ENCODE measurements at places on chromosomes 16 and 17.

GRCh38 chr16:3983081-3983520, 102.6 kb upstream of the CREBBP start:
- DNase-seq = peak; percentile 92

GRCh38 chr16:46900455-46901235, 16.5 kb downstream of the GPT2 start:
- no peak for DNase-seq

- peak; percentile 92 for DNase-seq
Measured at GRCh38 chr16:2969545-2970521, 685 bp downstream of the PAQR4 start.

DNA sequence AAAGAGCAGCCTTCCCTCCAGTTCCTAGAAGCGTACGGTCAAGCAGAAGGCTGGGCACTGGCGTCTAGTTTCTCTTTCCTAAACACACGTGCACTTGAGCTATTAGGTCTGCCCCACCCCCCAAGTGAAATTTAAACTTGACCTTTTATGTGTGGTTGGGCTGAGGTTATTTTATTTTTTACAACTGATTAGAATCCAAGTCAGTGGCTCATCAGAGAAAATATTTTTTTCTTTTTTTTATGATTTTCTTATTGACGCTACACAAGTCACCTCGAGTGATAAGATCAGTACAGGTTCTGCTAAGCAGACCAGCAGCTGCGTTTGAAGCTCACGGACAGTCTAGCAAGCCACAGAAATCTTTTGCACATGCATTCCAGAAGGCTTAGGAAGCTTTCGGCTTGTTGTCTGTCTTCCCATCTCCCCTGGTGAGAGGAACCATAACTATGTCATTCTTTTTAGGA, 95.1 kb downstream of the ZFHX3 start:
- DNase-seq = no peak

GRCh38 chr17:80746262-80746935, 201.8 kb downstream of the RPTOR start:
- no peak for DNase-seq

GRCh38 chr16:17382514-17382913, 88.2 kb downstream of the XYLT1 start:
- no peak for DNase-seq

GRCh38 chr16:54540525-54541180, 254.1 kb upstream of the IRX3 start:
- no peak for DNase-seq

- DNase-seq = no peak
Measured at GRCh38 chr17:29761040-29761761, 138.5 kb upstream of the CORO6 start.

- no peak for DNase-seq
Measured at GRCh38 chr16:81713796-81714195, 65.3 kb upstream of the PLCG2 start.

- DNase-seq = peak; percentile 19
Measured at GRCh38 chr17:9467518-9467917, 108.1 kb downstream of the STX8 start.

DNA sequence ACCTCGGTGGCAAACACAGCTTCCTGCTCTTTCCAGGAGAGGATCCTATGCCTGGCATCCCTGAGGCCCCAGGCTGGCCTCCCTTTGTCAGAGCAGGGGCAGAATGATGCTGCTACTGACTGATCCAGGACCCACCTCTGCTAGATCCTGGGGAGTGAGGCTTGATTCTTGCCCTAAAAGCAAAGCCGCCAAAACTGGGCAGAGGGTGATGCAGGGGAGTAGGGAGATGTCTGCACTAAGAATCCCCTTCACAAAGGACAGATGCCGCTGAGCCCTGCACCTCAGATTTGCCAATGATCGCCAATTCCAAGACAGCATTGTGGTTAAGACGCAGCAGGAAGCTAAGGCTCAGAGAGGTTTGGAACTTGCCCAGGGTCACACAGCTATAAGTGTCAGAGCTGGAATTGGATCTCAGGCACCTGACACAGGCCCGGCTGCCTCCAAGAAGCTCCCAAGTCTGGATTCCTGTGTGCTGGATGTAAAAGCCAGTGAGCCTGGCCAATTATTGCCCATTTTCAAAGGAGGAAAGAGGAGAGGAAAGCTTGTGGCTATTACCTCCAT, 60.7 kb upstream of the TNRC6C start:
- DNase-seq = no peak

GRCh38 chr17:56939869-56940484, 20.9 kb downstream of the COIL start:
- no peak for DNase-seq

DNA sequence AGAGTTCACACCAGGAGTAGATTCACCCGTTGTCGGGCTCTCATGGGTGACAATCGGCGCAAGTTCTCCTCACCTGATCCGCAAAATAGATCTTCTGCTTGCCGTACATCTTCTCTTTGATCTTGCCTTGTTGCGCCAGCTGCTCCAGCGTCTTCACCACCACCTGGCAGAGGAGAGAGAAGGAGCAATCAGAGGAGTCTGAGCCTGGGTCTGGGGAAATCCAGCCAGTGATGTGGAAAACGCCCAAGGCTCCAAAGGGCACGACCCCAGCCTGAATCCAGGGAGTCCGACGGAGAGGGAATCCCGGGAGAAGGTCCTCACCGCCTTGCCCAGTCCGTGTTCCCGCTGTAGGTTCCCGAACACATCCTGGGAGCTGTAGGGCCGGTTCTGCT, 393 bp downstream of the PSMC3IP start:
- DNase-seq = no peak

- peak; percentile 44 for DNase-seq
Measured at GRCh38 chr17:32111141-32111771, 31.0 kb upstream of the RHOT1 start.

DNA sequence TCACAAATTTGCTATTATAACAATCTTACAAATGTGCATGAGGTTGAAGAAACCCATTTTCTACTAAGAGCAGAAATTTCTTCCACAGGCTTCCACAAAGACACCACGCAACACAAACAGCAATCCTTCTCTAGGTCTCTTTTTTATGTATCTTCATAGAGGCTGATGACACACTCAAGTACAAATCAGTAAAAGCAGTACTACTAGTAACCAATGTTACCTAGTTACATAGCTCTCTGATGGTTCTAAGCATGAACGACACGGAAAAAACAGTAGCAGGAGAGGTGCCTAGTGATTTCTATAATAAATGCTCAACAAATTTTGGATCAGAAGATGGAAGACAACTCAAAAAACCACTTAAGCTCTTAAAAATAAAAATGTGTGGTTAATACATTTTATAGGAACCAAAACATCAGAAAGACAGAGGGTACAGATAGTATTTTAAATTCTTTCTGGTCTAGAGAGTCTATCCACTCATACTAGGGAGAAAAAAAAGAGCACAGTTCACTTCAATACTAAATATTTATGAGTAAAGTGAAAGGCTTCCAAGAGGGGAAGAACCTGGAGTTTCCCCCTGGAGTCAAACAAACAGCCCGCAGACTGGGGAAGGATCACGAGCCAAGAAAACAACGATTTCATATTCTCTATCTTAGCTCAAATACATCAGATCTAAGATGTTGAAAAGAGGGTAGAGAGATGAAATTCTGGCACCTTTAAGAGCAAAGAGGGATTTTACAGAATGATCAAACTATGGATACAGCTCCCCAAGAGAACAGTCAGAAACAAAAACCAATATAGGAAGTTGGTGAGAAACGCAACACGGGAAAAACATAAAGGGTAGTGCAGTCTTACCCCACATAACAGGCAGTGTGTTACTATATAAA, 40.2 kb downstream of the SMG6 start:
- DNase-seq = no peak

- no peak for DNase-seq
Measured at GRCh38 chr17:60606036-60606435, 6.0 kb downstream of the PPM1D start.

GRCh38 chr17:45431531-45432404, 902 bp downstream of the ARHGAP27 start:
- peak; percentile 93 for DNase-seq

DNA sequence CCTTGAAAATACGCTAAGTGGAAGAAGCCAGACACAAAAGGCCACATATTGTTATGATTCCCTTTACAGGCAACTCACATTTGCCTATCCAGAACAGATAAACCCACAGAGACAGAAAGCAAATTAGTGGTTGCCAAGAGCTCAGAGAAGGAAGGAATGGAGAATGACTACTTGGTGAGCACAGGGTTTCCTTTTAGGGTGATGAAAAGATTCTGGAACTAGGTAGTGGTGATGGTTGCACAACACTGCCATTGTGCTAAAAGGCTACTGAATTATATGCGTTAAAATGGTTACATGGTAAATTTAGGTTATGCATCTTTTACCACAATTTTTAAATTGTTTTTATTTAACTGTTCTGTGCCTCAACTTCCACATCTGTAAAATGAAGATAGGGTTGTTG, 4.4 kb downstream of the COPRS start:
- no peak for DNase-seq

GRCh38 chr17:77883213-77883650, 75.3 kb upstream of the TNRC6C start:
- peak; percentile 11 for DNase-seq

GRCh38 chr17:43645765-43646481, 15.8 kb downstream of the MEOX1 start:
- no peak for DNase-seq

GRCh38 chr17:42754782-42755181, 6.2 kb upstream of the RAMP2 start:
- no peak for DNase-seq

DNA sequence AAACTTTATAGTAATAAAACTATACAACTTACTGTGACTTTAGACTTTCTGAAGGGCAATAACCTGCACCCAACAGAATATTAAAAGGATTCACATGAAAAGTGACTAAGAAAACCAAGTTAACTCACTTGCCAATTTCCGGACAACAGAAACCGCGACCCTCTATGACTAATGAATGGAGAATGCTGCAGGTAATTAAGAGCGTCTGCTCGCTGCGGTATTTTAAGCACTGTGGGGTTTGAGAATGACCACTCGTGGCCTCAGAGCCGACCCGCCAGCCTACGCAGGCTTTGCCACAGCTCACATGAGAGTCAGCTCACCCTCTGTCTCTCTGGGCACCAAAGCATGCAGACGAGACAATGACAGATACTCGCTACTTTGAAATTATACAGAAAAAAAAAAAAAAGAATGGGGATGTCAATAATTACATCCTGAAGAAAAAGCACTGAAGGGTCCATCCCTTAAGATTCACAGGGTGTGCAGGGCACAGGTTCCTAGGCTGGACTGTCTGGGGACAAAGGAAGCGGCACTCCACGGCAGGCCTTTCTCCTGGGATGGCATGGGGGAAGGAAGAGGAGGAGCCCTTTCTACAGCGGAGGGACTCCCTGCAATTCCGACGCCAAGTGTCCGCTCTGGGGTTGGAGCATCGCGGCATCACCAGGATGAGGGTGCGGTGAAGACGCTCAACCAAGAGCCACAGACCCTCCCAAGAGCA, 35.0 kb downstream of the ZCCHC14 start:
- no peak for DNase-seq

- DNase-seq = peak; percentile 55
Measured at GRCh38 chr16:6081320-6081976, 983.9 kb upstream of the EEF2KMT start.

DNA sequence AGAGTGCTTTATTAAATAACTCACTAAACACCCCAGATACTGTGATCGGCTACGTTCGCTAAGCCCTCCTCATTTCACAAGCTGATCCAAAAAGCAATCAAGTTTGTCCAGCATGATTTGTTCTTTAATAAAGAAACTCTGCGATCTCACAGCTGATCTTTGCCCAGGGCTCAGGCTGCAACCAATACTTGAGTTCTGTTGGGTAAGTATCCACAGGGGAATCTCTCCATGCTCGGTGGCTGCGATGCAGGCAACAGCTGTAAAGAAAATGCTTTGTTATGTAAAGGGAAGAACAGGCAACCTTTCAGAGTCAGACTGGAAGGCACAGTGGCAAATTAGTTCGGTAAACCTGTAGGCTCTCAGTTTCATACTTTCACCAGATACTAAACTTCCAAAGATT, 67.5 kb downstream of the SHISA6 start:
- DNase-seq = no peak

DNA sequence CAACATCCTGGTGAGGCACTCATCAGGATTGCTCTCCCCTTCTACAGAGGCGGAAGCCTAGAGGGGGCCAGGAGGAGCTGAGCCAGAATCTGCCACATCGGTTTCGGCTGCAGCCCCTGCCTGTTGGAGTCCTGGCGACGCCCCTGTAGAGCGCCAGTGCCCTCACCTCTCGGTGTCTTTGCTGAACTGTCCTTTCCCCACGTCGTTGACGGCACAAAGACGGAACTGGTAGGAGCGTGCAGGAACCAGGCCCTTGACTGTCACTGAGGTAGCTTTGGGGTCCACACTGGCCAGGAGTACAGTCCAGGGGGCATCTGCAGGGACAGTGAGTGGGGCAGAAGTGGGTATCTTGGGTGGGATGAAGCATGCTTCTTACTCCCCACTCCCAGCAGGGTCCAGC, 110.3 kb upstream of the CDC42EP4 start:
- DNase-seq = no peak

DNA sequence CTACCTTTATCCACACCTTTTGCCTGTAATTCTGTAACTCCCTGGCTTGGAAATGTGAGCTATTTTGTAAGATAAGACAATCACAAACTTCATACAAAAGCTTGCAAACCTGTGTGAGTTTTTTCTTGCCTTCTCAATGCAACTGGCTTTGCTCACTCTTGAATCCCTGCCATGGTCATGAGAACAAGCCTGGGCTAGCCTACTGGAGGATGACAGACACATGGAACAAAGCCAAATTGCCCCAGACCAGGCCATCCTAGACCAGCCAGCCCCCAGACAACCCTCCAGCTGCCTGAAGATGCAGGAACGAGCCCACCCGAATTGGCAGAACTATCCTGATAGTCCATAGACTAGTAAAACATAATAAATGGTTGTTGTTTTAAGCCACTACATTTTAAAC, 466.6 kb upstream of the ERCC4 start:
- peak; percentile 29 for DNase-seq

- no peak for DNase-seq
Measured at GRCh38 chr16:85899444-85899843, 482 bp downstream of the IRF8 start.

DNA sequence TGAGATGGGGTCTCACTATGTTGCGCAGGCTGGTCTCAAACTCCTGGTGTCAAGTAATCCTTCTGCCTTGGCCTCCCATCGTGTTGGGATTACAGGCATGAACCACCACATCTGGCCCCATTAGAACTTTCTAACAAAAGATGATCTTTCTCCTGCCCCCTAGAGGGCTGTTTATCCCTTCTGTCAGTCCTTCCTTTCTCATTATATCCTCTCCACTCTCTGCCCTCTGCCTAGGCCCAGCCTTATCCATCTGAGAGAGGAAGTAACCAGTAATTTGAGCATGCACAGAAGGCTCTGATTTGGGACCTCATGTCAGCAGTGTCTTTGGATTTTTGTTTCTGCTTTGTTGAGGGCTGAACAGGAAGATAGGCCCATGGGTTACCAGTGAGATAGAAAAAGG, 4.4 kb upstream of the DHX40 start:
- peak; percentile 35 for DNase-seq

DNA sequence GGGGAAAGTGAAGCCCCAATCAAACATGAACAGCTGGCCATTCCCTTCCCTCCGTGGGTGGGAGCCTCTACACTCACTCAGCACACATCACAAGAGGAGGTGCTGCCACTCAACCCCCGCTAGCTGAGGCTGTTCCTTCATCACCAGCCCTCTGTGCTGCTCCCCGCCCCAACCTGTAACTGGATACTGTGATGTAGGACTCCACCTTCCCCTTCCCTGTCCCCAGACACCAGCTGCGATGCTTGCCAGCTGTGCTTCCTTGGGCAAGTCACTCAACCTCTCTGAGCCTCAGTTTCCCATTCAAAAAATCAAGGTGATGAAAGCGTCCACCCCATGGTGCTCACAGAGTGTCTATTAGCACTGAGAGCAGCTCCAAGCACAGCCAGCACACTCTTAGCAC, 273.2 kb downstream of the MRTFB start:
- no peak for DNase-seq

Measured in WERI-Rb-1 (cell line).